ENCODE measurements at places on chromosomes 1 and 21.
A peak's percentile ranks its signal among the peaks of the same experiment; 100 is the strongest.

DNA sequence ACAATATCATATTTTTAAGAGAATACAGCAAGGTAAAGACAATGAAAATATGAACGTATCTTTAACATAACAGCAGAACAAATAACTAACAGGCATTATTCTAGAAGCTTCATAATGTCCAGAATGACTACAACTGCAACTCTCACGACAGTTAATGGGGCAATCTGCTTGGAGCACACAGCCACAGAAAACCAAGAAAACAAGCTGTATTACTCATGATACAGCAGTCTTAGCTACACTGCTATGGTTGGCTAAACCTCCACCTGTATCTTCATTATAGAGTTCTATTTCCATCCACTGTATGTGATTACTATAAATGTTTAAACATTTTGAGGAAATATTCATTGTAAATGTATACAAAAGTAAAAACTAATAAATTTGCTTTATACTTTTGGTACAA is 139.9 kb downstream of the DPYD start:
- DNase-seq = no peak

DNA sequence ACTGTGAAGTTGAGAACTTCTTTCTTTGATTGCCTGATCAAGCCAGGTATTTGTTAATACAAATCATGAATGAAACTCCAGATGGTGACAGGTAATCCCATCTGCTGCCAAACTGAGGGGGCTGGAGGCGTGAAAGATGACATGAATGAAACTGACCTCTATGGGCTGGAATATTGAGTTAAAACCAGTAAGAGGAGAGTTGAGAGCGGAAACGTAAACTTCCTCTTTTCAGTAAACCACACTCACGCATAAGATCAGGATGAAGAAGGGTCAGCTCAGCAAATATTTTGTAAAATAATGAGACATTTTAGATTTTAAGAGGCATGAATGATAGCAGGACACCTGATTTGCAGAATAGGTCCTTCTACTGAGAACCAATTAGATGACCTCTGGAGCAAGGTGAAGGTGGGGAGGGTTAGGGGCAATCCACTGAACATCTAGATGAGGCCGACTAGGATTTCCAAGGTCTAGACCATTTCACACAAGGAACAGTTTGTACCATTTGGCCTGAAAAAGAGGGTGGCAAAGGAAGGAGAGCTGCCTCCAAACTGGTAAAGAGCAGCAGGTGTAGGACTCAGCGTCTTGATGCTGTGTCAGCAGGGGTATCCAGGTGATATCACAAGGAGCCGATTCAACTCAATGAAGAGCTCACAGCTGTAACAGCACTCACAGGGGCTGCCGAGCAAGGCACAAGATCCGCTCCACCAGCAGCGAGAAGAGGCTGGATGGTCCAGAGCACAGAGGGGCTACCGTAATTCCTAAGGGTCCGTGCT is 132.6 kb downstream of the NTPCR start:
- no peak for DNase-seq

- no peak for DNase-seq
These were observed 150.4 kb downstream of the CYYR1 start for GRCh38 chr21:26422706-26423105.

GRCh38 chr21:28771790-28772501 is 220.7 kb downstream of the LTN1 start:
- DNase-seq = peak; percentile 50

DNA sequence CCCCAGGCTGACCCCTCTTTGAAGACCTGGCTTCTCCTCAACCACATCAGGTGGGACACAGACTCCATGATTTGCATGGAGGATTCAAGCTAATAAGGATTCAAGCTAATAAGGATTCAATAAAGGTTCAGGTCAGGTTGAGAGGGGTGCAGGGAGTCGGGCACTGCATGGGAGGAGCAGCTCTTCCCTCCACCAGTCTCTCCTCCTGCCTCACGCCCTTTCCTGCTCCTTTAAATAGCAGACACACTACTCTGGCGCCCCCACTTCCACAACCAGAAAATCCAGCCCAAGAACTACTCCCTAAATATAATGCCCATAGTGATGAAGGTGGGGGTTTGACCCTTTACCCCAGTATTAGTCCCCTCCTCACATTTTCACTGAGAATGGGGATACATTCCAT is 7.1 kb downstream of the MEX3A start:
- DNase-seq = no peak

GRCh38 chr1:160550572-160551034 is 27.5 kb upstream of the SLAMF6 start:
- no peak for DNase-seq

DNA sequence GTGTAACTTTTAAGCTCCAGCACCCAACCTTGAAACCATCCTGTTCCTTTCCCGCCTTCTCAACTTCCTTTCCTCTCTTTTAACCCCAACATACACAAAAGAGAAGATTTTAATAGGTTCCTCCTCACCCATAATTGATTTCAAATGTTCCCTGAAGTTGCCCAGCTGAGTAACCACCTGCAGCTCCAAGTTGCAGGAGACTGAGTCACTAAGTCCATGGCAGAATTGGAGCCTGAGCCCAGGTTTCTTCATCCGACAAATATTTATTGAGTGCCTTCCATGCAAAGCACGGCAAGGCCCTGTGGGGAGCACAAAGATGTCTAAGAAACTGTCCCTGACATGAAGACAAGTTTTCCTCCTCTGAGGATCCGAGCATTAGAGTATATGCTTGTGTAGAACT is 97.7 kb downstream of the PAPPA2 start:
- DNase-seq = no peak

- DNase-seq = no peak
These were observed 29.8 kb downstream of the RBM11 start for GRCh38 chr21:14245711-14246110.

- no peak for DNase-seq
These were observed 5.0 kb upstream of the RNF2 start for GRCh38 chr1:185040408-185040735.

DNA sequence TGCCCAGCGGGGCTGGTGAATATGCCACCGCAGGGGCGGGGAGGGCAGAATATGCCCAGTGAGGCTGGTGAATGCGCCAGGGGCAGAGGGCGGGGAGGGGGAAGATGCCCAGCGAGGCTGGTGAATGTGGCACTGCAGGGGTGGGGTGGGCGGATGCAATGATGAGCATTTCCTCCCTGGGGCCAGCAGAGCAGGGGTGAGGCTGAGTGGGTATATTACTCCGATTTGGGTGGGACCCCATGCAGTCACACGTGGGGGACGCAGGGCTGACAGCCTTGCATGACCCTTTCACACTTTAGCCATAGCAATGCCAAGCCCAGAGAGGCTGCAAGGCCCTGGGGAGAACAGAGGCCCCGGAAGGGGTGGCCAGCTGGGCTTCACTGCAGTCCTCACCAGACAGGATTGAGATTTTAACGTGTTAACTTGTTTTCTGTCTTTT is 9.3 kb upstream of the SLX9 start:
- no peak for DNase-seq

GRCh38 chr1:100799954-100800612 is 80.5 kb downstream of the VCAM1 start:
- DNase-seq = no peak

GRCh38 chr1:159600894-159601293 is 13.3 kb downstream of the APCS start:
- peak; percentile 18 for DNase-seq

GRCh38 chr1:183180218-183180617 is 5.8 kb upstream of the LAMC2 start:
- DNase-seq = peak; percentile 89

DNA sequence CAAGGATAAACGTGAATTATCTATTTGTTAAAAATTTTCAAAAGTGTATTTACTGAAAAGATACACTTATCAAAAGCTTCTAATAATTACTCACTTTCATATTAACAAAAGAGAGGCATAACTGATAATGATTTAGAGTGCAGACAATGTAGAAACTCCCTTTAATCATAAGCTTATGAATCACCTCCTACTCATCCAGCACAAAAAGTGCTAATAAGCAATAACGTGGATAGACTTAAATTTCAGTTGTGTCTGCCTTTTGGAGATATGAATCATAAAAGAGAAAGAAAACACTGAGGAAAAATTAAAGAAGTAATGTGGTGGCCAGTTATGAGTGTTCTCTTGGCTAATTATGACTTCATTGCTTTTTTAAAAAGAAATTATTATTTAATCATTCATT is 827.6 kb upstream of the B3GALT2 start:
- peak; percentile 18 for DNase-seq

DNA sequence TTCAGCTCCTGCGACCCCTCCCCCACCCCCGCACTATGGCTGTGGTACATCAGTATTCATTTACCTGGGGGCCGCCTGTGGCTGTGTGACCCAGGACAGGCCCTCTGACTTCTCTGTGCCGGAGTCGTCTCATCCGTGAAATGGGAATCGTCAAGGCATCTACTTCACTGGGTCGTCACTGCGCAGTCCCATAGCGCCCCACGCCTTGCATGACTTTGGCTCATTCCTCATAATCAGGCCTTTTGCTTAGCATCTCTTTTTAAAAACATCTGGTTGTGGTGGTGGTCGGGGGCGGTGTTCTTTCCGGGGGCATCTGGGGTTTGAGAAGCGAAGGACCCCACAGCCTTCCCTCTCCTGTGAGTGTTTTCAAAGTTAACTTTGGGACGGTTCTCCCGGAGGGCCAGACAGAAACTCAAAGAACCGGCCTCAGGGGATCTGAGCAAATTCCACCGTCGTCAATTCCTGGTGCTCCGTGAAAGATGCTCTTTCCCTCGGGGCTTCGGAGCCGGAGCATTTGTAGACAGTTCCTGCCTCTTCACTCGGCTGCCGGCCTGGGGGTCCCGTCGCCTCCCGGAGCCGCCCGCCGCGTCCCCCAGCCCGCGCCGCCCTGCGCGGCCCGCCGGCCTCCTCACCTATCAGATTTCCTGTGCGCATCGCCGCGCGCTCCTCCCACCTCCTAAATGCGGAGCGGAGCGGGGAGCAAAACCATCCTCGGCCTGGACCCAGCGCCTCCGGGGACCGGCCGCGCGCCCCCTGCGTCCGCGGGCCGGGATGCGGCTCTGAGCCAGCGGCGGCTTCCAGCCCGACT is at the start of gene B3GALT5:
TSS of gene B3GALT5 (plus strand) at position 708 of the 808 bp plus-strand sequence. CDS start 47,620 bp downstream, outside the sequence.
- DNase-seq = no peak

DNA sequence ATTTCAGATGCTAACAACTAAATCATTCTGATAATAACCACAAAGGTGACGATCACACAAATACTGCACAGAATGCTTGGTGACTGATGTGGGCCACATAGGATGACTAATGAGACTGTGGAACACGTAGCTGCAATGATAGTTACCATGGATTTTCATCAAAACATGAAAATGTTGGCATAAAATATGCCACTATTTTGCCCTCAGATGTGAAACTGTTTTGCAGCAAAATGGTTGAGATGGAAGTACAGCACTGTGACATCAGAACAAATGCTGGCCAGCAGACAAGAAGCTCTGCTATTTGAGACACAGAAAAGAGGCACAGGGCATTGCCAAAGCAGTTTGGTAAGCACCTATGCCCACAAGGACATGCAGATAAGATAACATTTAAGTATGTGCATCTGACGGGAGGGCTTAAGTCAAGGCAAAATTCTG is 83.8 kb downstream of the NIBAN1 start:
- peak; percentile 95 for DNase-seq

GRCh38 chr1:156663178-156663577 is 14.0 kb downstream of the NES start:
- no peak for DNase-seq

All from RCC 7860 (cell line).